ENCODE measurements at places on chromosomes 1 and 21.

DNA sequence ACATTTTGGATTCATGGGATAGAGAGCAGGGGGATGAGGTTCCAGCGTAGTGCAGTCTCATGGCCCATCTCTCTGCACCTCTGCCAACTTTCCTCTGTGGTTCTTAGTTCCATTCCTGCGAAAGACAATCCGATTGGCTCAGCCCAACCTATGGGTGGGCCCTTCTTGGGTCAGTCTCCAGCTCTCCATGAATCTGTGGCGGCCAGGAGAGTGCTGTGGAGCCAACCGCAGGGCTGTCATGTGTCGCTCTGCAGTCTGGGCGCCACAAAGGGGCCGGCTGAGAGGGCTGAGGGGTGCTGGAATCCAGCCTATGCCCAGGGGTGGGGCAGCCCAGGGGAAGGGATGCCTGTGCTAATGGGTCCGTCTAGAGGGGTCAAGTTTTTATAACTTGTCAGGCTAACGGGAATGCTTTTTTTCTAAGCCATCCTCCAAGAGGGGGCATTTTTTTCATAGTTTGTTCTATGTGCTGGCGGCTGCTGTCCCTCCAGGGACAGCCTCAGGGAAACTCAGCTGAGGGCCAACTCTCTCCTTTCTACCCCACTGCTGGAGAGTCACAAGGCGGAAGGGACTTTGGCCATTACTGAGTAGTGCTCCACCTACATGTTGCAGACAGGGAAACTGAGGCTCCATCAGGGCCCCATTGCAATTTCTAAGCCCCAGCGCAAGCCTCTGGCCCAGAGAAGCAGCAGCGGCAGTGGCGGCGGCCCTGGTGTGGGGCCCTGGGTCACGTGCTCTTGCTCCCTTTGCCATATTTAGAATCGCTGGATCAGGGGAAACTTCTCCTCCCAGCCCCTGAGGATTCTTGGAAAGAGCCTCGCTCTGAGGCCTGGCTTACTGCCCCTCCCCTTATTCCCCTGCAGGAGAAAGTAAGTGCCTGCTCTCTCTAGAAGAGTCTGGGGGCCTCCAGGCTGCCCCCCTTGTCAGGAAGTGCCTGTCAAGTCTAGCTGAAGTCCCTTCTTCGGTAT lies 23.4 kb downstream of the KCNQ4 start:
- no peak for DNase-seq

DNA sequence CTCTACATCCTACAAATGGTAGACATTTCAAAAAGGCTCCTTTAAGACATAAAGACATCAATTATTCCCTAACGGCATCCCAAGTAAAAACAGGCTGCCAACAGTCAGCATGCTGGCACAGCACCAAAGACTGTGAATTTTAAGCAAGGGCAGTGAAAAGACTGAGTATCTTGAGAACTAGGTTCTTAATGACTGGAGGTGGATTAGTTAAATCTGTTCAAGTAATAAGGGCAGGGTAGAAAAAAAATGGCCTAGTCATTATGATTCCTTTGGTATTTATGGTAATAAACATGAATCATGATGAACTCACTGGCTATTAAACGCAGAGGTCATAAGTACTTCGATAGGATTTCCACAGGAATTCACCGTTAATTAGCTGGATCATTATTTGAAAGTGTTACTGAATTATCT lies 75.2 kb downstream of the KIFAP3 start:
- no peak for DNase-seq

- DNase-seq: no peak
These were observed 9.2 kb upstream of the ITPKB start for GRCh38 chr1:226748306-226748705.

DNA sequence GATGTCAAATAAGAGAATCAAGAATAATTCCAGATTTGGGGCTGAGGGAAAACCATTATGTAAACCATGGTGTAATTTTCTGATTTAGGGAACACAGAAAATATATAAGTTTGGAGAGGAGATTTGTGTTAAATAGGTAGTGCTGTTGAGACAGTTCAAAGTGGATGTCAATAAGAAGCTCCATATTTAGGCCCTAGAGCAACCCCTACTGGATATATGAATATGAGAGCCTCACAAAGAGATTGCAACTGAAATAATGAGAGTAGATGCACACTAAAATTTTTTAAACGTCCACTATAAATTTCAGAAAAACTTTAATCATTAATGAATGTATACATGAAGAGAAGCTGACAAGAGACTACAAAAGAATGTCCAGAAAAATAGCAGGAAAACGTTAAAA lies 1447.8 kb upstream of the PRMT6 start:
- no peak for DNase-seq

GRCh38 chr1:153963850-153964331 lies 554 bp upstream of the SLC39A1 start:
- no peak for DNase-seq

DNA sequence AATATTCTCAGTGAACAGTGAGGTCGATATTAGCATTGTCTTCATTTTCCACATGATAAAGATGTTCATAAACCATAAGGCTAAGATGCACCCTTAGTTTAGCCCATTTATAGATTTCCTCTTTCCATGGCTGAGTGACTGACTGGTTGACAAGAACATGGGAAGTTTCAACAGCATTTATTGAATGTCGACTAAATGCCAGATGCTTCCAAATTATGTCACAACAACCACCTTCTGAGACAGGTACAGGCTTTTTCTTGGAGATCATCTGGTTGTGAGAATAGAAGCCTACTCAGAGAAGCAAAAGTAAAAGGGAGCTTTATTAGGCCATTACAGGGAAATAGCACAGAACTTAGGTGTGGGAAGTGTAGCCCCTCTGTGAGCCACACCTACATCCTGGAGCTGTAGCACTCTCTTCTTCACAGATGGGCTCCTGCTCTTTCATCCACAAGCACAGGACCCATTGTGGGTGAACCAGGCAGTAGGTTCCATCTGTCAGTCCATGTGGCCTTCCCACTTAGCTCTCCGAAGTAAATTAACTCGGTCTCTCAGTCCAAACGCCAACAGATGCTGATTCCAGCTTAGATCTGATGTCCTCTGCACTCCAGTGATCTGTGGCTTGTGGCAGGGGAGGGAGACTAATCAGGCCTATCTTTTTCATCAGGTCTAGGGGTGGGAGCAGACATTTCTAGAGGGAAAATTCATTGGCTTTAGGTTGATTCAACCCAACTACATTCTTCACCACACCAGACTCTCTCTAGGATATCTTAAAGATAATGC lies 14.3 kb downstream of the ATP2B4 start:
- DNase-seq: no peak

- no peak for DNase-seq
These were observed 591.8 kb downstream of the ADGRL2 start for GRCh38 chr1:82392513-82392912.

DNA sequence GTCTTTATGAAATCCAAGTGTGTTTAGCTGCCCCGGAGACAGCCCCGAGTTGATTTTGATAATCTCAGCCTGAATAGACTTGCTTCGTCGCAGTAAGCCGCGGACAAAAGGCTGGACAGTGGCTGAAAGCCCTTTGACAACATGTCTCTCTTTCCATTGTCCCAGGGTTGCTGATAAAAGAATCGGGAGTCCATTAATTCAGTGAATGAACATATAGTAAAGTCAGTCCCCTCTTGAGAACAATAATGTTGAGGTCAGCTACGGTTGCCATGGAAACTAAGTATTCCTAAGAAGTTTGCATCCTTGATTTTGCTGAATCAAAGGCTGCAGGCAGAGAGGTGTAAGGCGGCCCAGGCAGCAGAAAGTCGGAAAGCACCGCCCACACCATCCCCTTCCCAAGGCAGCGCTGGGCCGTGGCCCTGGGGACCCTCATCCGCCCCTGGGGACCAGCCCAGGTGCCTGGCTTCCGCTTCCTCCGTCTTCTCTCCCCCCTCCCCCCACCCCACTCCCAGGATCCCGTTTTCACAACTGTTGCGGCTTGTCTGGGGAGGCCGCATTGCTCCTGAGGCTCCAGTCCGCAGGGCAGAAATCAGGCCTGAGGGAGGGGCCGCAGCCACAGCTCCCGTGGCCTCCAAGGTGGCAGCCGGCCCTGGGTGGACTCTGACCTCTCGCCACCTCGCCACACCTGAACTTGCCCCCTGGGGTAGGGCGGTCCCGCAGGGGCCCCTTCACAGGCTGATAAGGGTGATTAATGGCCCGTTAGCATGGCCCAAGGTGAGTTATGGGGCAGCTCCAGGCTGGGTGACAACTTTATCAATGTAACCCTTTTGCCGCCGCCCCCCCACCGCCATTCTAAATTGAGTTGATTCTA lies 180.9 kb downstream of the PRDM16 start:
- no peak for DNase-seq

Data from NCI-H187 treated with DMSO at 0.1 percent for 48 hours (cell line).